ENCODE measurements at places on chromosomes 5 and 9.

DNA sequence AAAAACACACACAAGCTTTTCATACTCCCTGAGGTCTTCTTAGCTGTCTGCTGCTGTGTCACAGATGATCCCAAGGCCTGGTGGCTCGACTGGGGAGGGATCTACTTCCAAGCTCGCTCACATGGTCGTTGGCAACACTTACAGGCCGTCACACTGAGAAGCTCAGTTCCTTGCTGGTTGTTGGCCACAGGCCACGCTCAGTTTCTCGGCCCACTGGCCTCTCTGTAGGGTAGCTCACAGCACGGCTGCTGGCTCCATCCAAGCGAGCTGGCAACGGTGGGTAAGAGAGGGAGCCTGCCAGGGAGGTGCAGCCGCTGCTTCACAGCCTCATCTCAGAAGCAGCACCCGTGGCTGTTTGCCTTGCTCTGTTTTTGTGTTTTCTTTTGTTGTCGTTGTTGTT, 43.8 kb upstream of the GFPT2 start:
- DNase-seq, result no peak

DNA sequence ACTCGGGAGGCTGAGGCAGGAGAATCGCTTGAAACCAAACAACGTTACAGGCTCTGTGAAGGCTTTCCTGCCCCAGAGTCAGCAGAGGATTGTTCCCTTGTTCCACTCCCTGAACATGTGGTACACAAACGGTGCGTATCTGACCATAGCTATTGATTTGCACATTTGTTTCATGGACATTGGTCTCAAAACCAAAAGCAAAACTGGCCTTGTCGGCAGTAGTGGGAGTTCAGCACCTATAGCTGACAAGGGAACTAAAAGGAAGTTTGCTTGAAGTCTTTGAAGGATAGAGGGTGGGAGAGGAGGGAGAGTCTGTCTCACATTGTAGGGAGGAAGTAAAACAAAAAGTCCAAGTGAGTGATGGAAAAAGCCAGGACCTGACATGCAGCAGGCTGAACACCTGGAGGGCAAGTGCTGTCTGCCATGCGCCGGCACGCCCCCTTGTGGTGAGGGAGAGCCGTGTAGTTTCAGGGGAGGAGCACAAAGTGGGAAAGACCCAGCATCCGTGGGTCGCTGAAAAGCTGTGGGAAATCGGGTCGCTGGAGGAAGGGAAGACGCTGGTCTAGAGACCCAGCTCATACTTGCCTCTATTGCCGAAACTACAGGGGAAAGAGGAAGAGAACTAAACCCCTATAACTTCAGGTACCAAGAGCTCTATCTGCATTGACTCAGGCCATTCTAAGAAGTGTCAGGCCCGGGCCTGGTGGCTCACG, 58.0 kb downstream of the RAD23B start:
- peak; percentile 62 for DNase-seq

- DNase-seq, result no peak
Observed at GRCh38 chr5:110055302-110055701, 365.6 kb downstream of the MAN2A1 start.

- DNase-seq, result no peak
Observed at GRCh38 chr9:117546894-117547678, 132.2 kb upstream of the ASTN2 start.

- DNase-seq, result no peak
Observed at GRCh38 chr5:138974227-138975063, 99.3 kb upstream of the LRRTM2 start.

GRCh38 chr9:130303613-130304055, 38.1 kb downstream of the HMCN2 start:
- DNase-seq, result no peak

DNA sequence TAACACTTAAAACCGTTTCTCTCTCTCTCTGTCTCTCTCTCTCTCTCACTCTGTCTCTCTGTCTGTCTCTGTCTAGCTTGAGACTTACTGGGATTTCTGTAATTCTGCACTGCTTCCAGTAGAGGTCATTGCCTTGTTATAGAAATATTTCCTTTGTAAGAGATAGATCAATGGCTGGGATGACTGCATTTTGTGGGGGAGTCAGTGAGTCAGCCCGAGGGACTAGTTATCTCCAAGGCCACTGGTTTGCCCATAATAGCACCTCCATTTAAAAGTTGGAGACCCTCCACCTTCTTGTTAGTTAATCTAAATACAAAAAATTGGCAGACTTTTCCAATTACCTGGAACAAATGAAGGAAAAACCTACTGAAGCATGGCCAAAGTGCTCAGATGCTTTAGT, 547.2 kb downstream of the LRRC70 start:
- no peak for DNase-seq

DNA sequence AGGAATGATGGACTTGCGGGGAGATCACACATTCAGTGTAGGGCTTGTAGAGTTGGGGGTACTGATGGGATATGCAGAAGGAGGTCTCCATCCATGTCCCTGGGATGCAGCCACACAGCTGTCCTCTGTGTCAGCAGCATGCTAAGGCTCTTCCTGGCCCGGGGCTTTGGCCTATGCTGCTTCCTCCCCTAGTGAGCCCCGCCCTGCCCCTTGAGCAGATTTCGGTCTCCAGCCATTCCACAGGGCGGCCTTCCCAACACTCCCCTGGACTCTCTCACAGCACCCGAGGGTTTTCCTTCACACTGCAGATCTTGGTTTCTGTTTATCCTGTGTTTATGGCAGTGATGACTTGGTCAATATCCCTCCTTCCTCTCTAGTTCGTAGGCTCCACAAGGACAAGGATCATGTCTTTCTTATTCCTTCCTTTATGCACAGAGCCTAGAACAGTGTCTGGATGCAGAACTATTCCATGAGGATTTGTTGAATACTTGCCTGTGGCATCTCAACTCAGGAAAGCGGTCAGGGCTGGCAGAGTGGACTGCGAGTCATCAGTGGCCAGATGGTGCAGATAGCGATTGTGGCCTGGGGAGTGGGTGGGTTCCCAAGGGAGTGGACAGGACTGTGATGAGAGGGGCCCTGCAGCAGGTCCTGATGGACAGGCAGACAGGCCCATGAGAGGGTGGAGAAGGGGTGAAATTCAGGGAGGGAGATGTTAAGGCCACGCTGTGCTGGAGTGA, 114.2 kb downstream of the RGS3 start:
- DNase-seq, result no peak

- DNase-seq, result peak; percentile 12
Observed at GRCh38 chr9:92763721-92764380, 782 bp downstream of the BICD2 start.

DNA sequence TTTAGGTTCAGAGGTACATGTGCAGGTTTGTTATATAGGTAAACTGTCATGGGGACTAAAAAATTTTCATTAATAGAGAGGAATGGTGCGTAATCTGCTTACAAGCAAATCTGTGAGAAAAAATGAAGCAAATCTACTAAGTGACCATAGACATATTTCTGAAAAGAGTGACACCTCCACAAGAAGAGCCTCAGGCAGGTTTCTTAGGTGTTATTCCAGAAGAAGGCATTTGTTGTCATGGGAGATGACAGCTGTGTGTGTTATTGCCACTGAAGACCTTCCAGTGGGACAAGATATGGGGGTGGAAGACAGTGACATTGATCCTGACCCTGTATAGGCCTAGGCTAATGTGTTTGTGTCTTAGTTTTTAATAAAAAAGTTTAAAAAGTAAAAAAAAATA, 68.8 kb upstream of the PANK3 start:
- DNase-seq, result no peak

GRCh38 chr5:155004138-155004744, 9.3 kb upstream of the KIF4B start:
- DNase-seq, result no peak

- no peak for DNase-seq
Observed at GRCh38 chr9:15469406-15469805, 41.4 kb downstream of the PSIP1 start.

- no peak for DNase-seq
Observed at GRCh38 chr5:119357808-119358529, 2.1 kb downstream of the TNFAIP8 start.

DNA sequence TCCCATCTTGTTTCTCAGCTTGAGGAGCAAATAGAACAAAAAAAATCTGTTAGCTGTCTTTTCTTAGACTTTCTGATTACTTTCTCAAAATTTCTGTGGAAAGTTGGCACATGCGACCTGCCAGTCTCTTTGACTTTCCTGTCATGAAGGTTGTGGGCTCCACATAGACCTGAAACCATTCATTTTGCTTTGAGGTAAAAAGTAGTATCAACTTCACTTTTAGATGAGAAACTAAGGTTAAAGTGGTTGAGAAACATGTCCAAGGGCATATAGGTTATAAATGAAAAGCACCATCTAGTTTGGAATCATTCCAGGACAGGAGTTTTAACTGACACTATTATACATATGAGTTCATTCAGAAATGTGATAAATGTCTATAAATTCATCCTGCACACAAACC, 42.7 kb downstream of the ST8SIA4 start:
- DNase-seq, result no peak

GRCh38 chr9:132586830-132587591, 4.6 kb downstream of the BARHL1 start:
- no peak for DNase-seq

DNA sequence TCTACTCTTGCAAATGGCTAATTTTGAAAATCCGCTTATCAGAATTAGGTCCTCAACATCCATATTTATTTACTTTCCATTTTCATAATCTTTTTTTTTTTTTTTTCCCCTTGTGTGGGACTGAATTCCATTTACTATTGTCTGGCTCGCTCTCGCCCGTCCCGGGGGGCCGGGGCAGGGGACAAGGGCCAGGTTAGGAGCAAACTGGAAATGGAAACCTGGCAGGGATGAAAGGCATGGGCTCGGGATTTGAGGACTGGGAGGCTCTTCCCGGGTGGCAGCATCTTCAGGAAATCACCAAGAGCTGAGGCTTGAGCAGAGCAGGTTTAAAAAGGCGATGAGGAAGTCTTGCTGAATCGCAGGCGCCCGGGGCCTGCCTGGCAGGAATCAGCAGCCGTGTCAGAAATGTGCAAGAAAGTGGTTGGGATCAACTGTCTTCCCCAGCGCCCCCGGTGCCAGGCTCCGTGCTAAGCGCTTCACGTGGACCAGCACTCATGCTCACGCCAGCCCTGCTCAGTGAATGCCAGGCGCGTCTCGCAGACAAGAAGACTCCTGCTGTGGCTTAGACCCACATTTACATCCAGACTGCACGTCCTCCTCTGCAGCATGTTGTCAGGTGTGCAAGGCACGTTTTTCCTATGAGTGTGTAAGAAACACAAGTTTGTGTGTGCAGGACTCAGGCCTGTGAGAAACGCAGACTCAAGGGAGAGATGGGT, 66.3 kb upstream of the UNC5A start:
- DNase-seq, result no peak

DNA sequence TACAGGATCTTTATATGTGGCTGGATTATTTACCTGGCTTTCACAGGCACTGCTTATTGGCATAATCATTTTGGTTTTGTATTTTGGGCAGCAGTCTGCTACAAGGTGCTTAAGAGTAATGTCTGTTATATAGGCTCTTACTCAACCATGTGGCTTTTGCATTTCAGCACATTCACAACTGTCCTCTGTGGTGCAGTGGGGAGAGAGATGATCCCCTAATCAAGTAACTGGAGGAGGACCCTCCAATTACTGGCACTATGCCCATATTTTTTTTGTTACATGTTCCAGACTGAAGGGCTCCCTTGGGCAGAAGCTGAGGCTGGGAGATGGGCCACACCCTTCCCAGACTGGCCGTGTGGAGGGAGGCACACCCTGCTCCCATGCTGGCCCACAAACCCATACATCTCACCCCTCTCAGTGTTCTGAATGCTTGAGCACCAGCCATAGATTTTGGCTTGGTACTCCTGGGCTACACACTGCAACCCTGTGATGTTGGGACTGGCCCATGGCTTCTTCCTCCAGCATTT, 173.5 kb downstream of the FAM174A start:
- no peak for DNase-seq

- no peak for DNase-seq
Observed at GRCh38 chr9:3768286-3768685, 242.5 kb upstream of the RFX3 start.

GRCh38 chr5:34886392-34887119, 28.7 kb downstream of the RAD1 start:
- DNase-seq, result no peak

GRCh38 chr5:137022043-137022442, 477.1 kb downstream of the SPOCK1 start:
- no peak for DNase-seq

DNA sequence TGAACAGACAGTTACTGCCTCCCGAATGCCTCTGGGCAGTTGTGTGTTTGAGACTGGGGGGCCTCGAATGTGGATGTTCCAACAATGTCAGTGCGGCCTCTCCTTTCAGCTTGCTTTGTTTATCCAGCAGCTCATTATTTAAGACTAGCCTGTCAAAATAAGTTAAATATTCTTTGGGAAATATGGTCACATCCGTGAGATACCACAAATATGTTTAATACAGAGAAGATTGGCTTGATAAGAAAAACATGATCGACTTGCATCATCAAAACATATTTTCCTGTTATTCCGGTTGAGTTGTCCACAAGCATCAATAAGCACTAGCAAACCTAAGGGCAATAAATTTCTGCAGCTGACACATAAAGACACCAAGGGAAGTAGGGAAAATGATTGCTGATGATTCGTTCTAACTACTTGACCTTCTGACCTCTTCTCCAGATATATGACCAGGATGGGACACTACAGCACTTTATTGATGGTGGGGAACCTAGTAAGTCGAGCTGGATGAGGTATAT, 66.5 kb downstream of the PRDM6 start:
- DNase-seq, result no peak

GRCh38 chr9:14652729-14653377, 40.4 kb downstream of the ZDHHC21 start:
- no peak for DNase-seq

GRCh38 chr9:128921881-128922763, 1.3 kb downstream of the PHYHD1 start:
- no peak for DNase-seq

- no peak for DNase-seq
Observed at GRCh38 chr5:132271251-132272246, 14.1 kb downstream of the PDLIM4 start.

- DNase-seq, result no peak
Observed at GRCh38 chr5:17282283-17283120, 65.1 kb downstream of the BASP1 start.

GRCh38 chr5:151733358-151734063, 24.9 kb downstream of the ATOX1 start:
- DNase-seq, result no peak

DNA sequence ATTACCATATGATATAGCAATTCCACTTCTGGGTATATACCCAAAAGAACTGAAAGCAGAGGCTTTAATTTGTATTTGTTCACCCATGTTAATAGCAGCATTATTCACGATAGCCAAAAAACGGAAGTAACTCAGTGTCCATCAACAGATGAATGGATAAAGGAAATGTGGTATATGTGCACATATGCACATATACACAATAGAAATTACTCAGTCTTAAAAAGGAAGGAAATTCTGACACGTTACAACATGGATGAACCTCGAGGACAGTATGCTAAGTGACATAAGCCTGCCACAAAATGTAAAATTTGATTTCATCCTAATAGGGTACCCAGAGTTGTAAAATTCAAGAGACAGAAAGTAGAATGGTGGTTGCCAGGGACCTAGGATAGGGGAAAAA, 54.9 kb downstream of the NUP155 start:
- DNase-seq, result no peak

DNA sequence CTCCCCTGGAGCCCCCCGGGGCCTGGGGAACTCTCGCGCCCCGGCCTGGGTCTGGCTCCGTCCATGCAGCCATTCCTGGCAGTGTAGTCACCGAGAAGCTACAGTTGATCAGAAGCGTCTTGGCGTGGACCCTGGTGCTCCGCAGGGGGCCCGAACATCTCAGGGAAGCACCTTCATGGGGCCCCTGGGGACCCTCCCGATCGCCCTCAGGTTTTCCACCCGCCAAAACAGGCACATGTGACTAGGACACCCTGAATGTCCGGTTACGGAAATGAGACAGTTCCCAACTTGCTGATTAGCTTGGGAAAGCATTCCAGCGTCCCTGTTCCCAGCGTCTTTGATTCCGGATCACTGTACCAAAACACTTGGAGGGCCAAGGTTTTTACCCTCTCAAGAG, 472 bp downstream of the FBXO4 start:
- no peak for DNase-seq

All from stimulated activated CD8-positive, alpha-beta memory T cell treated with anti-CD3 and anti-CD28 coated beads, Interleukin-2, amount 100 ng/mL, for 1 hour (primary cell).